ENCODE measurements at places on chromosomes 3 and 15.

GRCh38 chr3:184260724-184261269, 556 bp downstream of the CAMK2N2 start:
- no peak for DNase-seq

- DNase-seq, result no peak
These were observed 949 bp upstream of the MITF start for GRCh38 chr3:69738315-69738714.

DNA sequence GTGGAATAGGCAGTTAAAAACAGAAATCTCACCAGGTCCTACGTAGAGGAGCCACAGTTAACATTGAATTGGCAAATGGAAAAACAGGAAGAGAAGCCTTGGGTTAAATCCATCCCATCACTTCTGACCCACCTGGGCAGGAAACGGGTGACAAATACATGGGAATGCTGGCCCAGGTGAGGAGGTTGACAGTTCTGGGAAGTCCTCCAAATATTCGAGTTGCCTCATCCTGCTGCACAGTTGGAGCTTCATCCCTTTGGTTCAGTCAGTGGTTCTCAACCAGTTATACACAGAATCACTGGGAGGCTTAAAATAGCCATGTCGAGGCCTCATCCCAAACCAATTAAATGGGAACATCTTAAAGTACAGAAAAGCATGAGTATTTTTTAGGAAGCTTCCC, 5.3 kb downstream of the MYZAP start:
- no peak for DNase-seq

DNA sequence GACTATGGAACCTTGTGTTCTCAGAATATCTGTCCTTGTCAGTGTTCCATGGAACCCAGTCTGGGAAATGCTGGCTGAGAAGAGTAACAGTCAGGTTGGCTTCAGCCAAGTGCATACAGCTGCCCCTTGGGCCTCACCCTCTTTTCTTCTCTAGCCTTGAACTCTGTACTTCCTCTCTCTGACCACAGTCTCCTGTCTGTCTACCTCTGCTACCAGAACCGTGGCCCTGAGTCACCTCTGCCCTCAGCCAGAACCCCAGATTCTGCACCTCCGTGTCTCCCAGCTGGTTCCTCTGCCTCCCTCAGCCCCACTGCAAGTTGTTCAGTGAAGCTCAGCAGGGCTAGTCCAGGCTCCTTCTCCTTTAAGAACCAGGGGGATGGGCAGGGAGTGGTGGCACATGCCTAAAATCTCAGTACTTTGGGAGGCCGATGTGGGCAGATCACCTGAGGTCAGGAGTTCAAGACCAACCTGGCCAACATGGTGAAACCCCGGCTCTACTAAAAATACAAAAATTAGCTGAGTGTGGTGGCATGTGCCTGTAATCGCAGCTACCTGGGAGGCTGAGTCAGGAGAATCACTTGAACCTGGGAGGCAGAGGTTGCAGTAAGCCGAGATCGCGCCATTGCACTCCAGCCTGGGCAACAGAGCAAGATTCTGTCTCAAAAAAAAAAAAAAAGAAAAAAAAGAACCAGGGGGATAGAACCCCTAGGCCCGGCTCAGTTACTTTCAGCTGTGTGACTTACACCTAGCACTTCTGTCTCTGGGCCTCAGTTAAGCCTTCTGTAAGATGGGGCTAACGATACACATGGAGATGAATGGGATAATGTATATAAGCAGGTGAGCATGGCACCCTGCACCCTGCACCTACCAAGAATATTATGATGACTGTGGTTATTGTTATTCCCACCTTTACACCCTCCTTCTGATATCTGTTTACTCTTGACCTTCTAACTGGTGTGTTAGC, 24.3 kb upstream of the TATDN2 start:
- no peak for DNase-seq

DNA sequence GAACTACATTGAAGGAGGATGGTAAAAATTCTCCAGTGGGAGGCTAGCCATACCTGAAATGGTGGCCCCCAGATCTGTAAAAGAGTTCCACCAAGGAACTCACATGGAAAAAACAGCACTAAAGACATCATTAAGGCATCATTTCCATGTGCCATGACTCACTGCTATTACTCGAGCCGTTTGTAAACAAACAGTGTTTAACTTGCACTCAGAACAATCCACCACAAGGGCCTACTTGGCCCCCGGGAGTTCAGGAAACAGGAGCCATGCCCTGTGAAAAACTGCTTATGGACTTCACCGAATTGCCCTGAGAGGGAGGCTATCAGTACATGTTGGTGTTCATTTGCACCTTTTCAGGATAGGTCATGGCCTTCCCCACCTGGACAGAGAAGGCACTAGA, 18.2 kb downstream of the CCR4 start:
- DNase-seq, result no peak

DNA sequence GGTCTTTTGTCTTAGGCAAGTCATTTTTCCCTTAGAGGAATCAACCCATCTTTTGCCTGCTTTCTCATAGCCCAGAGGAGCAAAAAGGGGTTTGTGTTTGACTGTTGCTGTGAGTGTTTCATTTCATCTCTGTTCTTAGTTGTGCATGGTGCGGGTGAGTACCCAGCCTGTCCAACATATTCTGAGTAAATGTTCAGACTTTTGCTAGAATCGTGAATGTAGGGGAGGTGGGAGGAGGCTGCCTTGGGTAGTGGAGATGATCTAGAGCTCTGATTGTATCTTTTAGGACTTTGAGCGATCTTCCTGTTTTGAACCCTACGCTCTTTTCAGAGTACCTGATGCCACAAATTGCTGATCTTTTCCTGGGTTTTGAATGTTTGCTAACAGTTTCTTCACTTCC, 123.1 kb downstream of the ZNF609 start:
- no peak for DNase-seq

GRCh38 chr3:38214560-38214959, 49.2 kb downstream of the OXSR1 start:
- no peak for DNase-seq

- DNase-seq, result no peak
These were observed 30.1 kb upstream of the KY start for GRCh38 chr3:134680796-134681521.

- no peak for DNase-seq
These were observed 5.3 kb downstream of the WDR6 start for GRCh38 chr3:49012441-49013017.

DNA sequence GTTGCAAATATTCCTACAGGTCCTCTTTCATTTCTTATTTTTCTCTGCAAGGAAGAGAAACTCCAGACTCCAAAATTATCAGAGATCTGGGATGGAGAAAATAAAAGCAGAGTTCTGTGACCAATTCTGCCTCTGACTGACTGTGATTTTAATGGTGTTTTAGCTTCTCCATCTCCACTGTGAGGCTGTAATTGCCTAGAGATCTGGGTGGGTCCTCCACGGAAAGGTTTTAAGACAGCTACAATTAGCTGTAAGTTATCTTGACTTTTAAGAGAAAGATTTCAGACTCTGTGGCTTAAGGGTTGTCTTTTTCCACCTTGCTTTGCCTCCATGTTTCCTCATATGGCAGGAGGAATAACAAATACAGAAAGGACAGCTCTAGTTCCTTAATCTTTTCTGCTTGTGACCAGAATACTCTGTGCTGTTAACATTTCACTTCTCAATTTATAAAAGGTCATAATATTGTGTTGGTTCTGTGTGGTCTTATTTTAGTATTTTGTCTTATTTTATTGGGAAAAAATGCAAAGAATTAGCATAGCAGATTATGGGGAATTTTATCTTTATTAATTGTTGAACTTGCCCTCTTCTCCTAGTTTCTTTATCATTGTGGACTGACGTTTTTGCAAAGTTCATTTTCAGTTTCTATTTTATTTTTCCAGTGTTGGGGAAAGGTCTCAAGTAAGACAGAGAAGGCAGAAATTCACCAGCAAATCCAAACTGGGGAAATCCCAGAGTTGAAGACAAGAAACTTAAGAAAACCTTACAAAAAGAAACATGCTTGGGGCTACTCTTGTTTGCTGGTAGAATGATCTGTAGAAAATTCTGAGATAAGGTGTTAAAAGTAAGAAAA, 157.9 kb downstream of the RAP2B start:
- no peak for DNase-seq

GRCh38 chr3:72632129-72632528, 216.1 kb downstream of the SHQ1 start:
- no peak for DNase-seq

All from activated CD4-positive, alpha-beta T cell treated with anti-CD3 and anti-CD28 coated beads, Interleukin-2, amount 50 U/mL, for 24 hours (primary cell).